Sigmoid colon (tissue), 7 donors: ENCODE measurements at places on chromosomes 12 and 14. TPM values are rescaled to one million over a fixed set of nuclear protein-coding genes. Genes with fewer than 3 reads are reported as not detected.
A peak's percentile ranks its signal among the peaks of the same experiment; 100 is the strongest.

DNA sequence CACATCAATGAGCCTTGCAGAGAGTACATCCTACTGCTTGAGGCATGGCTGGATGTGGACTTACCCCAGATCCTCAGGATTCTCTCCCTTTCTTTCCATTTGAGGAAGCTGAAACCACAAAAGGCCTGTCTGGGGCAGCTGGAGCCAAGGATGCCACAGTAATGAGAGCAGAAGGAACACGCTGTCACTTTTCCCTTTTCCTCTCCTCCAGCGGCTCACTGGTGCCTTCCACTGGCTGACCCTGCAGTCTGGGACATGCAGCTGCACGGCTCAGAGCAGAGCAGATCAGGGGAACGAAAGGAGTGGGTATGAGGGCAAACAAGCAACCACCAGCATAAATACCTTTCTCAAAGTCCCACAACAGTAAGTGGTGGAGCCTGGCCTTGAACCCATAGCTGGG, 78.2 kb downstream of the GAS2L3 start:
- DNase-seq, result no peak
- no peaks in the 10 kb centered on the region for H3K27me3 ChIP-seq
- H3K4me3 ChIP-seq, result no peak overlapping the region
- no peaks in the 10 kb centered on the region for H3K36me3 ChIP-seq
- H3K27ac ChIP-seq, result no peak overlapping the region
- no peaks in the 10 kb centered on the region for H3K4me1 ChIP-seq

DNA sequence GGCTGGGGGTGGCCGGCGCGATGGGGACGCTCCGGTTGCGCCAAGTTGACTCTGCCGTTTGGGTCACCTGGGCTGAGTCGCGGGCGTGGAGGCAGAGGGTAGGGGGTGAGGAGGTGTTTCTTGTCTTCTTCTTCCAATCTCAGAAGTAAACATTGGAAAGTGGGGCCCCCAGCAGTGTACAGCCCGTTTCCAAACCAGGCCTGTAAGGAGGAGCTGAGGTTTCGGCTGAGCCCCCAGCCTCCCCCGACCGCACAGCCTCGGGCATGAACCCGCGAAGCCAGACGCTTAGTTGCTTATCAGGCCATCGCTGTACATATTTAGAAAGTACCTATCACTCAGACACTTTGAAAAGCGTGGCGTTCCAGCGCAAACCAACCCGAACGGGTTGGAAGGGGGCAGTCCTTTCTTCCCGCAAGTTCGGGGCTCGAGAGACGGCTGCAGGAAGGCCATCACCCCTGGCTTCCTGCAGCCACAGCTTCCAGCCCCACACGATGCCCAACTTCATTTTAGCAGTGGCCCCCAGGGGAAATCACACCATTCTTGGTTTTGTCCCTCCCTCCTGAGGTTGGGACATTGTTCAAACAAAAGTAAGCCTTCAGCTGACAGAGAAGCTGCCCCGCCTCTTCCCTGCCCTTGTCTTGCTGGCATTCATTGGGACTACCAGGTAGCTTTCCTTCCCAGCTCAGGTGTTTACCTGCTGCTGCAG, 164.1 kb downstream of the ZFP36L1 start:
- peak overlapping the region; percentile 44 for H3K27ac ChIP-seq
- no peaks in the 10 kb centered on the region for H3K36me3 ChIP-seq
- peak overlapping the region; percentile 28 for H3K4me3 ChIP-seq
- DNase-seq, result no peak
- no peaks in the 10 kb centered on the region for H3K27me3 ChIP-seq
- H3K4me1 ChIP-seq, result peaks cover 64% of the 10 kb centered on the region

GRCh38 chr14:58665773-58666500, 28.2 kb downstream of the DACT1 start:
- H3K27ac ChIP-seq, result no peak overlapping the region
- no peak for DNase-seq
- no peak overlapping the region for H3K4me3 ChIP-seq
- no peaks in the 10 kb centered on the region for H3K4me1 ChIP-seq

The ADAM21 gene
- total RNA-seq, result 0.27 TPM

- peak overlapping the region; percentile 64 for H3K4me3 ChIP-seq
- no peak overlapping the region for H3K27ac ChIP-seq
- peaks cover 87% of the 10 kb centered on the region for H3K4me1 ChIP-seq
- H3K36me3 ChIP-seq, result peaks cover 89% of the 10 kb centered on the region
Observed at GRCh38 chr12:46366771-46367170, 5.8 kb downstream of the SLC38A2 start.

DNA sequence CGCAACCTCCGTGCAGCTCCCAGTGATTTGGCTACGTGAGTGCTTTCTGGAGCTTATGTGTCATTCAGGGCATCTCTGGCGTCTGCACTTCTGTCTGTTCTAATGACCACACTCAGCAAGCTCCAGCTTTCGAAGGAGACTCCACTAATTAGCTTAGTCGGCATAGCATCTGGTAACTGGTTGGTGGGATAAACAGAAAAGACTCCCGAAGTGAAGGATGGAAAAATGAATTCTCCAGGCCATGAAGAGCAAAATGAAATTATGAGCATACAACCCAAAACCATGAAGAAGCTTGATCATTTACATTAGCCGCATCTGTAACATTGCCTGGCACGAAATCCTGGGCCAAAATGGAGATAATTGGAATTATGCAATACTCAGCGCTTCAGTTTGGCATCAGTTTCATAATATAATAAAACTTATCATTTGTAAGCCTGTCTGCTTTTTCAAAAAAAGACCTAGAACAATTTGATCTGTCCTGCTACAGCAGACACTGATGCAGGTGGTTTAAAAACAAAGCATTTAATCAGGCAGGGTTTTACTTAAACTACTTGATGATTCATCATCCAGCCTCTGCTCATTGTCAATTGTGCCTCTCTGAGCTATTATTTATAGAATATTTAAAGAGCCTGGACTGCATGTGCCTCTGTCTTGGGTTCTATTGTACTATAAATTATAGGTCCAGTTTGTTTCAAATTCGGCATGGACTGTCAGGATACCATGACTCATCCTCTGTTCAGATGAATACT, 87.4 kb downstream of the SYT1 start:
- H3K4me1 ChIP-seq, result no peaks in the 10 kb centered on the region
- no peaks in the 10 kb centered on the region for H3K36me3 ChIP-seq
- no peak overlapping the region for H3K4me3 ChIP-seq
- no peak for DNase-seq

GRCh38 chr14:49853158-49853477, 530 bp upstream of the NEMF start:
- no peak for DNase-seq
- H3K27ac ChIP-seq, result peak overlapping the region; percentile 87
- peak overlapping the region; percentile 71 for H3K4me3 ChIP-seq
- no peaks in the 10 kb centered on the region for H3K36me3 ChIP-seq

The CLEC2A gene
- not detected for total RNA-seq

DNA sequence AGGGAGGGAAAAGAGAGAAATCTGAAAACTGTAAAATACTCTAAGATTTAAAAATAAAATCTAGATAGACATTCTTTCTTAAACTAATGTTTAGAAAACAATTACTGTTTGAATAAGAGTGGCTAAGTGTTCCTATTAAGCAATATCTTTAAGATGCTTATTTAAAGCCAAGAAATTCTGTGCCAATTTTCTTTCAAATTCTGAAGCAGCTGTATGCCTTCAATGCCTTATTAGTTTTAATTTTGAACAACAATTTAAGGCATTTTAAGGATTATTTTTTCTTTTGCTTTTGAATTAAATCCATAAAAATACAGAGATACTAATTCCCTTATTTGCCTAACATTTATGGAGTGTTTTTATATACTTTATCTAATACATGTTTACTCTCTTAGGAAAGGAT, 50.3 kb upstream of the KITLG start:
- H3K4me1 ChIP-seq, result peaks cover 13% of the 10 kb centered on the region
- H3K36me3 ChIP-seq, result no peaks in the 10 kb centered on the region

The RAB2B gene
- total RNA-seq, result 27.4 TPM

GRCh38 chr12:66240096-66240820, 51.2 kb downstream of the IRAK3 start:
- no peaks in the 10 kb centered on the region for H3K27me3 ChIP-seq
- H3K27ac ChIP-seq, result no peak overlapping the region
- no peaks in the 10 kb centered on the region for H3K4me1 ChIP-seq
- no peaks in the 10 kb centered on the region for H3K36me3 ChIP-seq
- DNase-seq, result no peak
- no peak overlapping the region for H3K4me3 ChIP-seq

DNA sequence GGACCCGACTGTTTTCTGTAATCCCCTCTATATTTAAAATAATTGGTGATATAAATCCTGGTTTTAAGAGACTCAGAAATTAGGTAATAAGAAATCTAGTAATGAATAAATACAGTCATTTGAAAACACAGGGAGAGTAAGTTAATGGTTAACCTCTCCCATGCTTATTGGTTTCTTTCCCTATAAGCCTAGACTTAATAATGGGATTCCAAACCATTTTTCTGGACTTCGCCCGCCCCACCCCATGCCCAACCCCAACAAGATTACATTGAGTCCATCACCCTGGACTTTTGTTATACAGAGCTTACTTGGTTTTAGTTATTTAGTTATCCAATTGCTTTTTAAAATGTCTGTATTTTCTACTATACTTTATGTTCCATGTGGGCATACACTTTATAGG, 98.7 kb downstream of the WIF1 start:
- no peak overlapping the region for H3K27ac ChIP-seq
- H3K27me3 ChIP-seq, result no peaks in the 10 kb centered on the region
- no peaks in the 10 kb centered on the region for H3K36me3 ChIP-seq
- no peaks in the 10 kb centered on the region for H3K4me1 ChIP-seq
- no peak overlapping the region for H3K4me3 ChIP-seq

DNA sequence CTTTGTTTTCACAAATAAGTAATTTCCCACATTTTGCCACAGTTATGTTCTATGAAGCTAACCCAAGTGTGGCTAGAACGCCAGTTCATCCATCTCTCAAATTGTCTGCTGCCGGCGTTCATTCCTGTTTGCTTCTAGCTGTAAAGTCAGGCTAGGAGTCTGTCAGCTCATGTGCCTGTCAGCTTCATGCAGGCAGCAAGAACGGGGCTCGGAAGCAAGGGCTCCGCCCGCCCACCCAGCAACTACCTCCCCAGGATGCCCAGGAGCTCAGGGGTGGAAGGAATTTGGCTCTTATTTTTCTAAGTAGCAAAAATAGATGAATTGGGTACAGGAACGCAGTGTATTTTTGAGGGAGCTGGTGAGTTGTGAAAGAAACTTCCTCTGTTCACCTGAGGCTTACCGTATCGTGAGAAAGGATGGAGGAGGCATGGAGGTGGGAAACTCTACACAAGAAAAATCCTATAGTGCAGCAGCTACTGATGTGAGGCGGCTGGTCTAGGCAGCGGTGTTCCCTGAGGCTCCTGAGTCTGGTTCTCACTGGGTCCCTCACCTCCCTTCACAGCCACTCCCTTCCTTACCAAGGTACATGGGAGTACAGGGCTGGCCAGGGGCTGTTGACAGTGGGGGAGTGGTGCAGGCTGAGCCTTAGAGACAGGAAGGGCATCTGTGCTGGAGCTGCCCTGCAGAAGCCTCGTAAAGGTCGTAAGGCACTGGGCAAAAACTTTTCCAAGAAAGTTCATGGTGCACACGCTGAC, 54.5 kb upstream of the AMN start:
- no peaks in the 10 kb centered on the region for H3K4me1 ChIP-seq
- H3K36me3 ChIP-seq, result peaks cover 4% of the 10 kb centered on the region
- no peak overlapping the region for H3K4me3 ChIP-seq
- DNase-seq, result no peak

The FOXN4 gene
- total RNA-seq, result not detected

DNA sequence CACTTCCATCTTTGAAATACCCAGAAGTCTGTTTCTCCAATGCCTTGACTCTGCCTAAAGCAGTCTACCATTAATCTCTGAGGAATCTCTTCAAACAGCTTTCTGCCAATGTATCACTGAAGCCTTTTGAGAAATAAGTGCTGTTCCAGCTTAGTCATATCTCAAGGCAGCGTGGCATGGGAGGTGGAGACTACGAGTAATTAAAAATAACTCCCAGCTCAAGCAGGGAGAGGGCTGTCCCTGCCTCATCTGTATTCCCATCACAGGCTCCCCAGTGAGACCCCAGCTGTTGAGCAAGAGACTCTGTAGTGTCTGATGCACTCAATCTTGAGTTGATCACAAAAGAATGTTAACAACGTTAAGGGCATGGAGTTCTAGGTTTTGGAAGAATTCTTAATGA, 700.6 kb downstream of the DIO2 start:
- H3K36me3 ChIP-seq, result no peaks in the 10 kb centered on the region
- DNase-seq, result no peak
- no peak overlapping the region for H3K27ac ChIP-seq
- H3K4me1 ChIP-seq, result no peaks in the 10 kb centered on the region
- H3K4me3 ChIP-seq, result no peak overlapping the region
- no peaks in the 10 kb centered on the region for H3K27me3 ChIP-seq

The GUCY2C gene
- not detected for total RNA-seq

- H3K4me3 ChIP-seq, result no peak overlapping the region
- no peaks in the 10 kb centered on the region for H3K36me3 ChIP-seq
- DNase-seq, result no peak
- H3K27me3 ChIP-seq, result no peaks in the 10 kb centered on the region
Observed at GRCh38 chr12:60393093-60393492, 797.3 kb downstream of the SLC16A7 start.

DNA sequence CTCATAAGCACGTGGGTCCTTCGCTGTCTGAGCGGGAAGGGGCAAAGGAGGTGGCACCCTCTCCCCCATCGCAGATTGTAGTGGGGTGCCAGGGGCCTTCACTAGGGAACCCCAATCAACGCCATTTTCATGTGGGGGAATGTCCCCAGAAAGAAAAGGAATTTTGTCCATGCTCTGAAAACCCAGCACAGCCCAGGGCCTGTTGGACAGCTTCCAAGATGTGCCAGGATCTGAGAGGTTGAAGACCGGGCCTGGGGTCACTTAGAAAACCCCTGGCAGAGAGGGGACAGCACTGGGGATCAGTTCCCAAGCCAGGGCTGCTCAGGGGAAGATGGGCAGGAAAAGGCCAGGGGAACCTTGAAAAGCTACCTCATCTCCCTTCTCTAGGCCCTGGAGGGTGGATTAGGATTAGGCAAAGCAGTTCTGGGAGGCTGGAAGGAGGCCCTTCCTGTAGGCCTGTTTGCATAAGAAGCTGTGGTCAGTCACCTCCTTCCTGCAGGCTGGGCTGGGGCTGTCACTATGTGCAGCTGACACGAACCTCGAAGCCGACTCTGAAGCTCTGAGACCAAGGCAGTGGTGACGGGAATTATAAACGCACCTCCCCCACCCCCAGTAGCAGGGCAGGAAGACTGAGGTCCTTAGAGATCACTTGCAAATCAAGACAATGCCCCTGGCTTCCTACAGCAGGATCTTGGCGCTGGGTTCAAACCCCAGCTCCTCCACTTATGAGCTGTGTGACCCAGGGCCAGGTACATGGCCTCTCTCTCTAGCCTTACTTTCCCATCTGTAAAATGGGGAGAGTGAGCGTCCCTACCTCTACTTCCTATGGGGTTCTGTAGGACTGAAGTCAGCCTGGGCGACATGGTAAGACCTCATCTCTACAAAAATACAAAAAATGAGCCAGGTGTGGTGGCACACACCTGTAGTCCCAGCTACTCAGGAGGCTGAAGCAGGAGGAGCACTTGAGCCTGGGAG, 29.0 kb downstream of the TESC start:
- H3K27me3 ChIP-seq, result no peaks in the 10 kb centered on the region
- H3K4me3 ChIP-seq, result no peak overlapping the region
- DNase-seq, result no peak
- H3K4me1 ChIP-seq, result no peaks in the 10 kb centered on the region
- H3K27ac ChIP-seq, result no peak overlapping the region
- H3K36me3 ChIP-seq, result no peaks in the 10 kb centered on the region

The CACNA1C gene
- 213 TPM for total RNA-seq

The KCNH3 gene
- total RNA-seq, result 0.83 TPM

- peak; percentile 74 for DNase-seq
- no peak overlapping the region for H3K4me3 ChIP-seq
- peaks cover 11% of the 10 kb centered on the region for H3K4me1 ChIP-seq
- H3K27ac ChIP-seq, result peak overlapping the region; percentile 10
- no peaks in the 10 kb centered on the region for H3K36me3 ChIP-seq
- H3K27me3 ChIP-seq, result no peaks in the 10 kb centered on the region
Observed at GRCh38 chr14:104350463-104351185, 212.2 kb downstream of the KIF26A start.
